ENCODE measurements at places on chromosomes 2 and 18.

- DNase-seq: no peak
These were observed 110.7 kb upstream of the EFEMP1 start for GRCh38 chr2:56034258-56034657.

DNA sequence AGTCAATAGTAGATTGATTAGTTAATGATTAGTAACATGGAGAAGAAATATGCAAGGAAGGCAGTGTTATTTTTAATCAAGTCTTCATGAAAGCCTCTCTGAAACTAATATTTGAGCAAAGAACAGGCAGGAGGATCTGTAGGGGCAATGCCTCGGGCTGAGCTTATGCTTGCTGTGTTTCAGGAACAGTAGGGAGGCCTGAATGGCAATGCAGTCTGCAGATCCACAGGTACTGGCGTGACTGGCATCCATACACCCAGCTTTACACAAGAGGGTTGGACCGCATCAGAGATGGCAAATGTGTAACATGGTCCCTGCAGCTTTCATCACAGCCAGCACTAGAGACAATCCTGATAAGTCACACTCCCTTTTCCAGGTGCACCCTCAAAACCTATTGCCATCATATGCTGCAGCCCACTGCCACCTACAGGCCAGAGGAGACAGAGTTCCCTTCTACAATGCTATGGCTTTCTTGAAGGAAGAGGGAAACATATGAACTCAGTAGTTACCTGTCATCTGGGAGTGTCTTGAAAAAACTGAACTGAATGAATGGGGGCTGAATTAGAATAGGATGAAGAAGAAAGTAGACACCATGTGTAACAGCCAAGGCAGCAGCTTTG, 582.4 kb upstream of the RAB6C start:
- DNase-seq: no peak

GRCh38 chr18:79884294-79884962, 67.0 kb downstream of the SLC66A2 start:
- DNase-seq: peak; percentile 54

DNA sequence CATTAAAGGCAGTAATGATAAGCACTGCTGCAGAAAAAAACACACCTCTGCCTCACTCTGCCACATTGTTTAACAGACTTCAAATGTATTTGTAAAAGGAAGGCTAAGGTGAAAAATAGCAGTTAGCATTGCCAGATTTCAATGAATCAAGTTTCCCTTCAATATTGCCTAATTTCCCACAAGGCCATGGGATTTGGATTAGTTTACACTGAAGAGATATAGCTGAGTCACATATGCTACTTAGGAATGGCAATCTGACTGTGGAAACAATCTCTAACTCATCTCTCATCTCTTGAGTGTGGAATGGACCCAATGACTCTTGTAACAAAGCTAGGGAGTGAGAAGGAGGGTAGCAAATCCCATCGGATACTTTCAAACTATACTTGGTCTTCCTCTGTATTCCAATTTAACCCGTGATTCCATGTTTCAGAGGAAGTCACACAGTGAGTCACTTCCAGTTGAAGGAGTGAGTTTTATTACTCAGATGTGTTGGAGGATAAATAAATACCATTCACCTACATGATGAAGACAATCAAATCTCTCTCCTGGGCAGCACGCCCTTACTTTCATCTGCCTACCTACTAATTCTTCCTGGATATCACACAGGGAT, 5.1 kb downstream of the B4GALT6 start:
- DNase-seq: no peak

- DNase-seq: no peak
These were observed 28.2 kb upstream of the GALNT1 start for GRCh38 chr18:35553300-35553699.

DNA sequence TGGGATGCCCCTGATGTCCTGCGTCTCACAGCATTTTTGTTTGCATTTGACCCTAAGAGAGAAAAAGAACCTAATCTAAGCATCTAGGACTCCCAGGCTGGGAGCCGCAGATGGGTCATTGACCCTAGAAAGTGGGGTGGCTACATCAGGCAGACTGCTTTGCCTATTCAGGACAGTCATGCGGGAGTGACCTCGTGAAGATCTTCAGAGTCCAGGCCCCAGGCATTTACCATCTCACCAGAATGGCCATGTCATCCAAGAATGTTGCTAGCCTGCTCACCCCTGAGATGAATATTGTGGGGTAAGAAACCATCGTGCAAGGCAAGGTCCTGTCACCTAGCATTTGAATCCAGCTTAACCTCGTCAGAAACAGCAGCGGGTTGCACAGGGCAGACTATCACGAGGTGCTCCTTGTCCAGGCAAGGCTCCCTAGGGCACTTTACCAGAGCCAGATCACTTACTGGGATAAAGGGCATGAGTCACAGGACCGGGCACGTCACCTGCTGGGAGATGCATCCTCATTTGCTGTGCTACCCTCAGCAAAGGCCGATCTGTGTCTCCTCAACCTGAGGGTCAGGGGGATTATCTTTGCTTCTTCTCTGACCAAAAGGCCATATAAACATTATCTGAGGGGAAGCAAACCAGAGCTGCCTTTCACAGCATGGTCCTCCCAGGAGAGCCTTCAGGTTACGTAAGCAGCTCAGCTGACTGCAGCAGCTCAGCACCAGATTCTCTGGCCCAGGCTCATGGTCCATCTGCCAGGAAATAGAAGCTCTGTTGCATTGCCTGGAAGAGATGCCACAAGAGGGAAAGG, 162.3 kb downstream of the ACKR3 start:
- DNase-seq: peak; percentile 95

DNA sequence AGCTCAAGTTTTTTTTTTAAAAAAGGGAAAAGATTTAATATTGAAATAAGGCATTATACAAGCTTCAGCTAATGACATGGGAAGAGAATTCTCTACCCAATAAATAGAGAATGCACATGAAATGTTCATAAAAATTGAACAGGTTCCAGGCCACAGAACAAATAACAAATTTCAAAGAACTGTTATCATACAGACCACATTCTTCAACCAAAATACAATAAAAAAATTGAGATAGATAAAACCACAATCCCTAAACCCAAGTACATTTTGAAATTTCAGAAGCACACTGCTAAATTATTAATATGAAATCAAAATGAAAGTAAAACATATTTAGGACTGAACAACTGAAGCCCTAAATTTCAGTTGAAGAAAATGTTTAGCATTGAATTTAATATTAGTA, 89.6 kb downstream of the BCL2 start:
- no peak for DNase-seq

DNA sequence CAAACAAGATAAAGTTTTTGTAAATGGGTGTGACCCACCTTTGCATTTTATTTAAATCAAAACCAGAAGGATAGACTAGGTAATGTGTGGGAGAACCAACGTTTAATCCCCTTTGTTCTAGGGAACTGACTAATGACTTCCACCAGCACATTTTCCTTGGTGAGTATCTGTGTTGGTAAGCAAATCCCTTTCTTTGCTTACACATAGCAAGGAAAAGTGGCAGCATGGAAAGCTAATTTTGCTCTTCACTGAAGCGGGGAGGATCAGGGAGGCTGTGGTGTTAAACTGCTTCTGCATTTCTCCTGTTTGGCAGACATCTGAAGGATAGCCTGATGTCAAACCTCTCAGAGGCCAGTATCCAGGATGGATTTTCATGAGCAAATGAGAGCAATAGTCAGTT, 331.1 kb downstream of the PTPRM start:
- DNase-seq: no peak

GRCh38 chr2:238127165-238128060, 11.1 kb upstream of the KLHL30 start:
- DNase-seq: peak; percentile 84

- no peak for DNase-seq
These were observed 836.5 kb upstream of the ID2 start for GRCh38 chr2:7845332-7845731.

DNA sequence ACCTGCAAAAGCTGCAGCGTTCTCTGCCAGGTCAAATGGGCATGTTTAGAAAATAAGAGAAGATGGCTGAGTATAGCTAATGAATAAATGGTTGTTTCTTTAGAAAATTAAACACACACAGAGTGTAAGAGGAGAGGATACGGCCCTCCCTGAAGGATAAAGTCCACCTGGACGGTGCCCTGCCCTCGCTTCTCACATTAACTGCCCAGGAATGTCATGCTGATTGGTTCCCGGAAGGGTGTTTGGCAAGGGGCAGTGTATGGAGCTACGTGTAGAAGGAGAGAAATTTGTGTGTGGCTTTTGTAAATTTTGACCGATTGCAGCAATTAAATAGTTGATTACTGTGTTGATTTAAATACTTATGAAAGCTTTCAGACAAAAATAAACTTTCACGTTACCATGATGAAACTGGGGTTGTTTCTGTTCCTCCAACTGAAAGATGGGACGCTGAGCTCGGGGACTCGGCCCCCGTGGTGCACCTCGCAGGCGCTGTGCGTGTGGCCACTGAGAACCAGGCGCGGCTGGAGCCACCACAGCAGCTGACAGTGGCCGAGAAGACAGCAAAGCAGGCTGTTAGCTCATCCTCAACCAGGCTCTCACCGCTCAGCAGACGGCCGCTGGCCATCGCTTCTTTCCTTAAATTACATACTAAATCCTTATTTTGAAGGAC, 22.7 kb downstream of the MPPE1 start:
- no peak for DNase-seq

Measured in sigmoid colon (tissue), 7 donors.